ENCODE measurements at places on chromosomes 6 and 20.

GRCh38 chr20:40766790-40767614 lies 78.0 kb upstream of the MAFB start:
- no peak for DNase-seq

- DNase-seq: no peak
Measured at GRCh38 chr6:126804332-126805064, 314.0 kb upstream of the RSPO3 start.

GRCh38 chr6:5677219-5678000 lies 329.3 kb downstream of the NRN1 start:
- DNase-seq: no peak

DNA sequence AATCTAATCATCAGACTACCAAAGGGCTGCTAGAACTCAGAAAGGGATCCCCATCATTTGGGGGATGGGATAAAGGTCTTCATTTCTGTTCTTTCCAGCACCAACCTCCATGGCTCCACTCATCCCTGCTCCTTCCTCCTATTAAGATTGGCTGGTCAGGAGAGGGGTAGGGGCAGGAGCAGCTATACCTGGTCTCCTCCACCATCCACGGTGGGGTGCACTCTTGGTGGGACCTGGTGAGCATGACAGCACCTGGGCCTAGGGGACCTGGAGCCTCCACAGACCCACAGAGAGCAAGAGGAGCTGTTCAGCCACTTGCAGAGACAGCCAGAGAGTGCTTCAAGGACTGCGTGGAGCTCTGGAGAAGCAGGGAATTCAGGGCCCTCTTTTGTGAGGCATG lies 6.1 kb upstream of the ULBP2 start:
- no peak for DNase-seq

GRCh38 chr20:38680500-38681306 lies 43.6 kb upstream of the SLC32A1 start:
- no peak for DNase-seq

- DNase-seq: no peak
Measured at GRCh38 chr20:50318710-50319109, 128.1 kb downstream of the CEBPB start.

GRCh38 chr20:34401741-34402455 lies 38.8 kb downstream of the ITCH start:
- DNase-seq: no peak

- no peak for DNase-seq
Measured at GRCh38 chr6:113102761-113103160, 754.4 kb upstream of the MARCKS start.

DNA sequence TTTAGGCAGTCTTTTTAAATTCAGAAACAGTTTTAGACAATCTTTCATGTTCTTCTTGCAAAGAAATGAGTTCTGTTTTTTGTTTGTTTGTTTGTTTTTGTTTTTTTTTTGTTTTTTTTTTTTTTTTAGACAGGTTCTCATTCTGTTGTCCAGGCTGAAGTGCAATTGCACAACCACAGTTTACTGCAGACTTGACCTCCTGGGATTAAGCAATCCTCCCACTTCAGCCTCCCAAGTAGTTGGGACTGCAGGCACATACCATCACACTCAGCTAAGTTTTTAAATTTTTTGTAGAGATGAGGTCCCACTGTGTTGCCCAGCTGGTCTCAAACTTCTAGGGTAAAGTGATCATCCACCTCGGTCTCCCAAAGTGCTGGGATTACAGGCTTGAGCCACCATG lies 96.2 kb downstream of the OTOR start:
- no peak for DNase-seq

- no peak for DNase-seq
Measured at GRCh38 chr6:107813555-107814194, 10.4 kb downstream of the SCML4 start.

- DNase-seq: no peak
Measured at GRCh38 chr6:158660333-158660754, 10.5 kb downstream of the SYTL3 start.

GRCh38 chr6:52519618-52520017 lies 57.2 kb downstream of the TRAM2 start:
- no peak for DNase-seq
